ENCODE measurements at places on chromosomes 13 and 19.

DNA sequence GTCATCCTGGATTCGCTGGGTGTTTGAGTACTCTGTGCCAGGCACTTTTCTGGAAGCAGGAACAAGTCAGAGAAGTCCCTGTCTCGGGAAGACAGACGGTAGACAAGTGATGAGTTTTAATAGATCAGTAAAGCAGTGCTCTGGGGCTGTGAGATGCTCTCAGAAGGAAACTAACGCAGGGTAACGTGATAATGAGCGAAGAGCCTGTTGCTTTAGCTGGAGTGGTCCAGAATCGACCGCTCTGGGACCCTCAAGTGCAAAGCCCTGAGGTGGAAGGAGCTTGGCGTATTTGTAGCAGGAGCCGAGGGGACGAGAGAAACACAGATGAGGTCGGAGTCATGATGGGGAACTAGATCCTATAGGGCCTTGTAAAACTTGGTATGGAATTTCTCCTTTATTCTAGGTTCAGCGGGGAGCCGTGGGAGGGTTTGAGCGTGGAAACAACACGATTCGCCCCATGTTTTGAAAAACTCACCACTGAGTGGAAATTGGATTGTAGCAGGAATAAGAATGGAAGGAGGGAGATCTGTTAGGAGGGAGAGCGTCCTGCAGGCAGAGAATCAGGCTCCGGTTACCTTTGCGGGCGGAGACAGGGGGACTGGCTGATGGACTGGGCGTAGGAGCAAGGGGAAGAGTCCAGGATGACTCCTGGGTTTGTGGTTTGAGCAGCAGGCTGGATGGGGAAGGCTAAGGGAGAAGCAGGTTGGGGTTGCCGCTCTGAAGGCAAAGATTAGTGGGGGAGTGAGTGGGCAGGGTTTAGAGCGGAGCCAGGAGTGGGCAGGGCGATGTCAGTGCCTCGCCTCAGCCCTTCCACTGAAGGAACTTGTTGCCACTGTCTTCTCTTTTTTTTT, 763 bp downstream of the POLD1 start:
- no peak for DNase-seq

DNA sequence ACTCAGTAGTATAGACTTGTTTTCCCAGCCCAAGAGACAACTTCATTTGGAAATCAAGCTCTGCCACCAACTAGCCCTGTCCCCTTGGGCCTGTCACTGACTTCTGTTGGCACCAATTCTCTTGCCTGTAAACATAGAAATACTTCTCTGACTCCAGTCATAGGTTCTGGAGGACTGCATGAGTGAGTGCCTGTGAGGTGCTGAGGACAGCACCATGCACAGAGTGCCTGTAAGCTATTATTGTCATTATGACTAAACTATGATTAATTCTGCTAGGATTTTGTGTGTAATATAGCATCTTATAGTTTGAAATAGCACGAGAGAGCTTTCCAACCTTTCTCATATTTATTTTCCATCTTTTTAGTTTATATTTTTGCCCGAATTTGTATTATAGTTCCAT, 247.9 kb downstream of the MYO16 start:
- DNase-seq, result no peak

GRCh38 chr13:64305246-64305645, 2889.6 kb upstream of the PCDH20 start:
- no peak for DNase-seq

DNA sequence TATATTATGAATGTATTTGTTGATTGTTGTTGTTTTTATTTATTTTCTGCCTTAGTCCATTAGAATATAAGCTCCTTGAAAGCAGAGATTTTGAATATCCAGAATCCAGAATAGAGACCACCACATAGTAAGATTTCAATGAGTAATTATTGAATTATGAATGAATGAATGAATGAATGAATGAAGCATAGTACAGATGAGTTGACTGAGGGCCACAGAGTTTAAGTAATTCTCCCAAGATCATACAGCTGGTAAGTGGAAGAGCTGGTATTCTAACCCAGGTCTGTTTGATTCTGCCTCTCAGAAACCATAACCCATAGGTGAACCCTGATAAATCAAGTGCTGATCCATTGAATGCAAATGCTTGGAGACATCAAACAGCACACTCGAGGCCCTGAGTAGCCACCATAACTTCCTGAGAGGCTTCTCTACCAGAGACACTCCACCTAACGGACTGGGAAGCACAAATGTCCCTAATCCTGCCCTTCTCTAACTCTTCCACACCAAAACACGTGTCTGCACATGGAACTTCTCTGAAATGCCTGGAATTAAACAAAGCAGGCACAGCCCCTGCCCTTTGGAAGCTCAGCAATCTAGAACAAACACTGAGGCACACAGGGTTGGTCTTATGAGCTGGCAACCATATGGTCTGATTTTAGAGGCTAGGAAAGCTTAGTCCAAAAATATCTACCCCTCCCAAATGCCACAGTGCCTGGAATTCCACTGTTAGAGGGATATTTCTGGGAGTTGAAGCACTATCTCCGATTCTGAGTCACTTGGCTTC, 190.1 kb downstream of the FOXO1 start:
- no peak for DNase-seq

DNA sequence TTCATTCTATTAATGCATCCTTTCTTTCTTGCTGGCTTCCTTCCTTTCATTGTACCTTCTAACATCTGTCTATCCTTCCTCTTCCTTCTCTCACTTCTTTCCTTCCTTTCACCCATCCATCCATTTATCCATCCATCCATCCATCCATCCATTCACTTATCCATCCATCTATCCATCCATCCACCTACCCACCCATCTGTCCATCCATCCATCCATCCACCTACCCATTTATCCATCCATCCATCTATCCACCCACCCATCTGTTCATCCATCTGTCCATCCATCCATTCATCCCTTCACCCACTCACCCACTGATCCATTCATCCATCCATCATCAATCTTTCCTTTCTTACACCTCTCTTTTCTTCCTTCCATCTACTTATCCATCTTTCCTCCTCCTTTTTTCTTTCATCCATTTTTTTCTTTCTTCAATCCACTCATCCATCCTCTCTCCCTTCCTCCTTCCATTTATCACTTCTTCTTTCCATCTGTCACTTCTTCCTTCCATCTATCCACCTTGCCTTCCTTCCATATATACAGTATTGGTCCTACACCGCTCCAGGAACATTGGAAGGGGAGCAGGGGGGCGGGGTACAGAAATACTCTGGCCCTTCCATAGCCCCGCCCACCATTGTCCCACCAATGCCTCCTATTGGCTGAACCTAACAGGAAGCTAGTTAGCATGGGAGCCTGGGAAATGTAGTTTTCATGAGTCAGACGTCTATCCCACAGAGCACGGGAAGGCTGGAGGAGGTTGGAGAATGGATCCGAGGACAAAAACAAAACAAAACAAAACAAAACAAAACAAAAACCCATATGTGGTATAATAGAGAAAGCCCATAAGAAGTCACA, 45.9 kb downstream of the MBD3L1 start:
- DNase-seq, result no peak

DNA sequence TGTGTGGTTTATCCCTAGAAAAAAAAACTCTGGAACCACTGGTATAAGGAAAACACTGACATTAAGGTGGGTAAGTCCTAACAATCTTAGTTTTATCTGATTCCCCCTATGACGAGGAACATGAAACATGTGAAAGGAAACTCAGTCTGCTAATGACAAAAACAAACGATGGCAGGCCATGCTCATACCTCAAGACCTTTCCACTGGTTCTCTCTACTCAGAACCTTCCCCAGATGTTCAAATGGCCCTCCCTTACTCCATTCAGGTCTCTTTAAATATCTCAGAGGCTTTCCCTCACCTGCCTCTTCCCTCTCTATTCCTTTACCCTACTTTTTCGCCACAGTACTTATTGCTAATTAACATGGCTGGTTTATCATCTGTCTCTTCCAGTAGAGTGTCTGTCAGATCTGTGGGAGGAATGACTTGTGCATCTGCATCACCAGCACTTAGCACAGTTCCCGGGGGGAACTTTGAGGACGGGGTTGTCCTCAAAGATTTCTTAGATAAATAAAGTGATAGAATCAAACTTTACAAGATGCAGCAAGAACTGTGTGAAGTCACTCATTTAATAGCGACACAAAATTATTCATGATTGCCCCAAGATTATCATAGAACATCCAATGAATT, 1.5 kb downstream of the TUBGCP3 start:
- DNase-seq, result no peak

Data from brain pericyte (primary cell).